Adipocyte (in vitro differentiated cells): ENCODE measurements at places on chromosomes 2 and 18.
A peak's percentile ranks its signal among the peaks of the same experiment; 100 is the strongest.

- peak; percentile 57 for DNase-seq
These were observed 95.4 kb downstream of the SOCS6 start for GRCh38 chr18:70384181-70384790.

- DNase-seq = no peak
These were observed 9.3 kb downstream of the ALPG start for GRCh38 chr2:232415736-232416520.

DNA sequence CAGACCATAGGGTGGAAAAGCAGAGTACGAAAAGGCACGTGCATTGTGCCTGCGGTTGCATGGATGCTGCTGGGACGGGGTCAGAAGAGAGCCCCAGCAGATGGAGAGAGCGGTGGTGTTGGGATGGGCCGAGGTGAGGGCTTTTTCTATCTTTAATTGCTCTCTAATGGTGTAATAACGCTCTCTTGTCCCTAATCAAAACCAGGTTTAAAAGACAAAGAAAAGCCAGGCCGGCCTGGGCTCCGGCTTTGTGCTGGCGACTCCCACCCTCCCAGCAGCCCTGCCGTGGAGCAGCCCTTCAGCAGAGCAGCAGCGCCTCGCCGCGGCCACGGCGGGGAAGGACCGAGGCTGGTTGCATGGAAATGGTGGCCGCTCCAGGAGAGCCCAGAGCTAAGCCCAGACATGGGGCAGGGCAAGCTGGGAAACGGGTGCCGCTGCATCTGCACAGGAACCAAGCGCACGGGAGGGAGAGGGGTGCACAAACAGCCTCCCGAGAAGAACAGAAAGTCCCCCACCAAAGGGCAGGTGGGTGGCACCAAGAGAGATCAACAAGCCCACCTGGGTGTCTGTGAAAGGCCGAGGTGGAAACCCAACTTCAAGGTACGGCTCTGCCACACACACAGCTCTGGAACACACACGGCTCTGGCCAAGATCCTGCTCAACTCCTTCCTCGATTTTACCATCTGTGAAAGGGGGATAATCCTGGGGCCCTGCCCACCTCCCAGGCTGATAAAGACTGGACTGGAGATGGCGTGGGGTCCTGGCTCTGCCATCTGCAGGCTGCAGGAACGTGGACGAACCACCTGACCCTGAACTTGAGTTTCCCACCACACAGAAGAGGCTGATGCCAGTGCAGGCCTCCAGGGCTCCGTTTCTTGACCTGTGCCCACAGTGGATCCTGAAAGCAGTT, 15.0 kb downstream of the HS1BP3 start:
- DNase-seq = peak; percentile 95

GRCh38 chr18:9898792-9899549, 13.2 kb downstream of the TXNDC2 start:
- peak; percentile 33 for DNase-seq

- DNase-seq = peak; percentile 41
These were observed 8.1 kb downstream of the SUPT7L start for GRCh38 chr2:27655155-27655951.

DNA sequence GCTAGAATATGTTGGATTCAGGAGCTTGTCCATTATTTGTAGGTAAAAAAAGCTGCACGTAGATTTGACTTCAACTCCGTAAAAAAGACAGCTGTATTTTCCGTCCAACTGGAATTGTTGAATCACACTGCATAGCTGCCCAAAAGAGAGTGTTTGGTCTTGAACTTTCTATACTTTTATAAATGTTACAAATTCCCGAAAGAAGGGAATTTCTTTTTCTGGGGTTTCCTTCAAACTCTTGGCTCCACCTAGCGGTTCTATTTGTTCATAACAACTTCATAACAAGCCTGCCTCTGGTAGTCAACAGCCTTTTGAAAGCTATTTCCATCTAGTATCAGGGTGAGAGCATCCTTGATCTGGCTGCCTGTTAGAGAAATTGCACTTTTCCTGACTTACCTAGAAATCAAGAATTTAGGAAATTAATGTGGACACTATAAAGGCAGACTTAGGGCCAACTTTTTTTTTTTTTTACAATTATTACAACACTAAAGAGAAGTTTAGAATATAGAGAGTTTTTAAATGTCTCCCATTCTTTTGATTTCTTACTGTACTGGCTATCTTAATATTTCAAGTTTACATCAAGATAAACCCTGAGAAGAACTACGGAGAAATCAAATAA, 48.1 kb downstream of the TMEM185B start:
- DNase-seq = peak; percentile 90
